ENCODE measurements at places on chromosomes 1 and 21.

GRCh38 chr1:7284839-7285435 lies 486.2 kb upstream of the VAMP3 start:
- DNase-seq, result no peak

GRCh38 chr21:14054682-14055081 lies 156.1 kb downstream of the LIPI start:
- DNase-seq, result no peak

DNA sequence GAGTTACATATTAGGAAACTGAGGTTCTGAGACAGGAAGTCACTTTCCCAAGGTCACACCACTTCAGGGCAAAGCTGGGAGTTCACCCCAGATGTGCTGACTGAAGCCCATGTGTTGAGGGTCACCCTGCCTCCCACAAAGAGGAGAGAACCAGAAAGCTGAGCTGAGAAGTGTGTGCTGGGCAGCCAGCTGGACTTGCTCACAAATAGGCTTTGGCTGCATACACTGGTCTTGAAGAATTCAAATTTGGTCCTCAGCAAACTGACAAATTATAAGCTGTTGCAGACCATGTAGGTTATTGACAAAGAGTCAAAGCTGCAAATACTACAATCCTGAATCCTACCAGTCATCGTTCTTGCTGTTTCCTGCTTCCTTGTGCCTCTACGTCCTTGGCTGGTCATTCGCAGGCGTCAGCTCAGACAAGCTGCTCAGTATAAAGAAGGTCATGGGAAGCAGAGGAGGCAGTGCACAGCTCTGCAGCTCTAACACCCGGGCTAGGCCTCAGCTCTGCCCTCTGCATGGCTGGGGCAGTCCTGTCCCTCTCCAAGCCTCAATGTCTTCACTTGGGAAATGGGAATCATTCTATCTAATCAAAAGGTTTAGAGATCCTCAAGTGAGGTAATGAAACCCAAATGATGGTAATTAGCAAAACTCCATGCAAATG lies 40.0 kb downstream of the CDCP2 start:
- DNase-seq, result no peak

- no peak for DNase-seq
These were observed 40.6 kb upstream of the TSNAX start for GRCh38 chr1:231487910-231488309.

DNA sequence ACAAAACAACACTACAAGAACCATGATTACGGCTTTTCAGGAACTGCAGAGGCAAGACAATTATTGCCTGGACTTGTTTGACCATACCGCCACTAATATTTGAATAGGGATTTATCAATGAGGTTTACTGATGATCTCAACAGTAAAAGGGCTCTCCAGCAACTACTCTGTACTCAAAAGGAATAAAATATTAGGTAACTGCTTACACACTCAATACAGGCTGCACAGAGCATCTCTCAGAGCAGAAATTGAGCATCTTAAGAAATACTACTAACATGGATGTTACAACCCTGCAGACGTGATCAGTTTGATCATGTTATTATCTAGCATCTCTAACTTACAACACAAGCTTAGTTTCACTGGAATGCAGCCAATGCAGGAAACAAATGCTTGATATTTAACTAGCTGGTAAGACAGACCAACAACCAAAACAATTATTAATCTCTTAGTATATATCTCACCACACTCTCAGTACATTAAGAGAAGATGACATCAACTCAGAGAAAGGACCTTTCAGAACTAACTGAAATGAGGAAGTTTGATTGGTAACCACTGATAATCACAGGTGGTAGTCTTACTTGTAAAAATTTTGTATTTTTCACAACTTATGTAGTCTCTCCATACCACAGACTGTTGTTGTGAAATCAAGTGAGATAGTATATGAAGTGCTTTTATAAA lies 52.2 kb downstream of the PUM1 start:
- peak; percentile 31 for DNase-seq

DNA sequence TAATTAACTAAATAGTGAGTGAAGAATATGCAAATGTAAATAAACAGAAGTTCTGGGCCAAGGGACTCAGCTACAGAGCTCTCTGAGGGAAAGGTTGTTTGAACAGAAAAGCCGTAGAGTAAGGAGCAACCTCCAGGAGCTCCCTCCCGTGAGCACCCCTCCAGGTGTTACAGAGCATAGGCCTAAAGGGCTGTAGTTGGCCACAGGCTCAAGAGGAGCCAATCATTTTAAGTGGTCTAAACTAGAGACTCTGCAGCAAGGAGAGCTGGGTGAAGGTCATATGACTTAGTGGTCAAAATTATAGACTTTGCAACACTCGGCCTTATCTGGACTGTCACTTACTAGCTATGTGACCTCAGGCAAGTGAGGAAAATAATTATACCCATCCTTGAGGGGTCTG lies 19.1 kb upstream of the RXRG start:
- no peak for DNase-seq

GRCh38 chr1:216178281-216178680 lies 245.0 kb downstream of the USH2A start:
- DNase-seq, result no peak

GRCh38 chr1:1185101-1185765 lies 11.6 kb downstream of the TTLL10 start:
- DNase-seq, result no peak

DNA sequence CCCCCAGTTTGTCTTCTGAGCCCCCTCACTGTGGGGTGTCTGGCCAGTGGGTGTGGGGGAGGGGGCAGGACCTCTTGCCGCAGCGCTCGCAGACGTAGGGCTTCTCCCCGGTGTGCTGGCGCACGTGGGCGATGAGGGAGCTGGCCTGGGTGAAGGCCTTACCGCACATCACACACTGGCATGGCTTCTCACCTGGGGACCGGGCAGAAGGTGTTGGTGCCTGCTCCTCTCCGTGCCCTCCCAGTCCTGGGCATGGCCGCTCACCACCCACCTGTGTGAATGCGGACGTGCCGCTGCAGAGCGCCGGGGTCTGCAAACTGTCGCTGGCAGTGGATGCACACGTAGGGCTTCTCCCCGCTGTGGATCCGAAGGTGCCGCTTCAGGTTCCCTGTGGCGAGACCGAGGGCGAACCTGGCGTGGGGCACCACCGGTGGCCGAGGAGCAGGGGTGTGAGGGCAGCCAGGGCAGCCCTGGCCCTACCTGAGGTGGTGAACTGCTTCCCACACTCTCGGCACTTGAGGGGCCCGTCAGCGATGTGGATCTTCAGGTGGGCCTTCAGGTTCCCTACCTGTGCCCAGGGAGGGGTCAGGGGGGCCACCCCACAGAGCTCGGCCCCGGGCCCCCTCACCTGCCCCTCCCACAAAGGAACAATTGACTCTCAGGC lies 32.4 kb downstream of the ZBTB17 start:
- DNase-seq, result no peak

DNA sequence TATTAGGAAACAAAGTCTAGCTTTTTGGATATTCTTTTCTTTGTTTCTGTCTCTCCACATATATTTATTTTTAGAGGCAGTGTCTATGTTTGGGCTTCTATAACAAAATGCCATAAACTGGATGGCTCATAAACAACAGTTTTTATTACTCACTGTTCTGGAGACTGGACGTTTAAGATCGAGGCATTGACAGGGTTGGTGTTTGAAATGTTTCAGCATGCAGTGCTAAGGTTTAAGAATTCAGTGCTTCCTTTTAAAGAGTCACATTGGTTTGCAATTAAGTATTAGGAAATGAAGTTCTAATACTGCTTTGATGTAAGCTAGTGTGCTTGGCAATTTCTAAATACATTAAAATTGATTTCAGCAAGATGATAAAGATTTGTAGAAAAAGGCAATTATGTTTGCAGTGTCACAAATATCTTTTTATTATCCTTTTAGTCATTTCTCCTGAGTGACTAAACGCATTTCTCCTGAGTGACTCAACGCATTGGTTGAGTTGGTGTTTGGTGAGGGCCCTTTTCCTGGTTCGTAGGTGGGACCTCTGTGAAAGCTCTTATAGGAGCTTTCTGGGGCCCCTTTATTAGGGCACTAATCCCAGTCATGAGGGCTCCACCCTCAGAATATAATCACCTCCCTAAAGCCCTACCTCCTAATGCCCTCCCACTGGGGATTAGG lies 317.0 kb downstream of the USP25 start:
- no peak for DNase-seq

DNA sequence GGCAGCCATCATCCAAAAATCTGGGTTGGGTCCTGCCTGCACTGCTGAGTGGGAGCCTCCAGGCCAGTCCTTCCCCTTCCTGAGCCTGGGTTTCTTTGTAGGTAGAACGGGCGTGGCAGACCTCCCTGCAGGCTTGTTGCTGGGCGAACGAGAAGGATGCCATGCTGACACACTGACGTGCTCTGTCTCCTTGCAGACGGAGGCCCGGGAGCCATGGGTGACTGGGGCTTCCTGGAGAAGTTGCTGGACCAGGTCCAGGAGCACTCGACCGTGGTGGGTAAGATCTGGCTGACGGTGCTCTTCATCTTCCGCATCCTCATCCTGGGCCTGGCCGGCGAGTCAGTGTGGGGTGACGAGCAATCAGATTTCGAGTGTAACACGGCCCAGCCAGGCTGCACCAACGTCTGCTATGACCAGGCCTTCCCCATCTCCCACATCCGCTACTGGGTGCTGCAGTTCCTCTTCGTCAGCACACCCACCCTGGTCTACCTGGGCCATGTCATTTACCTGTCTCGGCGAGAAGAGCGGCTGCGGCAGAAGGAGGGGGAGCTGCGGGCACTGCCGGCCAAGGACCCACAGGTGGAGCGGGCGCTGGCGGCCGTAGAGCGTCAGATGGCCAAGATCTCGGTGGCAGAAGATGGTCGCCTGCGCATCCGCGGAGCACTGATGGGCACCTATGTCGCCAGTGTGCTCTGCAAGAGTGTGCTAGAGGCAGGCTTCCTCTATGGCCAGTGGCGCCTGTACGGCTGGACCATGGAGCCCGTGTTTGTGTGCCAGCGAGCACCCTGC lies 1.4 kb downstream of the GJA4 start:
- no peak for DNase-seq

- no peak for DNase-seq
These were observed 1.6 kb downstream of the HIVEP3 start for GRCh38 chr1:41917076-41917475.

GRCh38 chr1:10685808-10686403 lies 110.5 kb downstream of the CASZ1 start:
- DNase-seq, result no peak

DNA sequence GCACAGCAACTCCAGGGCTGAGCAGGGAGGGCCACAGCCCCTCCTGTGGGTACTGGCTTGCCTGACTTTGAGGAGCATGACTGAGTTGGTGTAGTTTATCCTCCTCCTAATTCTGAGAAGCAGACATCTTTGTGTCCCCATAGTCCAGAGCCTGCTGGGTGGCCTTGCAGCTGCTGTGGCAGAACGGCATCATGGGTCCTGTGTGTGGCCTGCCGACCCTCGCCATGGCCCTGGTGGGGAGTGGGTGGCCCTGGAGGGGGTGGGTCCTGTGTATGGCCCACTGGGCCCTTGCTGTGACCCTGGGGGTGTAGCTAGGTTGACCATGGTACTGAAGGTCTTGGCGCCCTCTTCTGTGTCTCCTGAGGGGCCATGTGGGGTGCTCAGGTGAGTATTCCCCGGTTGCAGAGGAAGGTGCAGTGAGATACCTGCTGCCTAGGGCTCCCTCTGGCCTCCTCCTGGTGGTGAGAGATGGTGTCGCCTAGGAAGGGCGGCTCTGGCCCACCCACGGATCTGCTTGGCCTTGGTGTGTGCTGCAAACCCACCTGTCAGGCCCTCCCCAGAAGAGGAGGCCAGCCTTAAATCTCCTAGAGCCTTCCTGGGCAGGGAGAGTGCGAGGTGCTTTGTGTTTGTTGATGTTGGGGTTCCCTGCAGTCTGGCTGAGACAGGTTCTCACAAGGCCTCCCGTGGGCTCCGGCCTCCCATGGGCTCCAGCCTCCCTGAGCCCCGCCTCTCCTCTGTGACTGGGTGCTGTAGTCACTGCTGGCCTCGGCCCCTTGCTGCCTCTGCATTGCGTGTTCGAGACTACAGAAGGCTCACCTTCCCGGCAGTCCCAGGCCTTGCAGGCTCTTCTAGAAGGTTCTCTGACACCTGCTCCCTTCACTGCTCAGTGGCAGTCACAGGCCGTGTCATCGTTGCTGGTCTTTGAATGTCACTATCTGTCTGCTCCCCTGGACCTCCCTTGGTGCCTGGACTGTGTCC lies 7.8 kb downstream of the SNAP47 start:
- DNase-seq, result no peak

DNA sequence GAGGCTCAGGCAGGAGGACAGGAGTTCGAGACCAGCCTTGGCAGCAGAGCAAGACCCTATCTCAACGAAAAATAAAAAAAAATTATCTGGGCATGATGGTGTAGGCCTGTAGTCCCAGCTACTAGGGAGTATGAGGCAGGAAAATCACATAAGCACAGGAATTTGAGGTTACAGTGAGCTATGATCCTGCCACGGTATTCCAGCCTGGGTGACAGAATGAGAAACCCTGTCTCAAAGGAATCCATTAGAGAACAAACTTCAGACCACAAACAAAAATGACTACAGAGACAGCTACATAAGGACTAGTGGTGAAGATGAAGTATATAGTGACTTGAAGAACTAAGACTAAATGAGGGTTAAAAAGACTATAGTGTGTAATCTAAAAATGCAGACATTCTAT lies 233.1 kb downstream of the RERE start:
- DNase-seq, result no peak

DNA sequence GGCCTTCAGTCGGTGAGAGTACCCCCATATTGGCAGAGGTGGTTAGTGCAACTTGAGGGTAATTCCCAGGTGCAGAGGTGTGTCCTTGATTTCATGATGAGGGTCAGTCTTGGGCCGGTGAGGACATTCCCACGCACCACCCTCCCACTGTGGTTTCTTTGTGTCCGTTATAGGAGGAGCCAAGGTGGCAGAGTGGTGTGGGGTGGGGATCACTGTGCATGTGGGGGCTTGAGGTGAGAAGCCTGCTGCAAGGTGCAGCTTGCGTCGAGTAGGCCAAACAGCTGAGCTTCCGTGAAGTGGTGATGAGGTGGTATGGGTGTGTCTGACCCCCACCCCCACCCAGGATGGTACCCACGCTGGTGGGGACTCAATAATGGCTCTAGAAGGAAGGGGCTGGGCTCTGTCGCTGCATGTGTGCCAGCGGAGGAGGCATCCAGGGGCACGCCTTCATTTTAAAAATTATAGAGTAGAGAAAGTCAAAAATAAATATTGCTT lies 6.2 kb downstream of the PTPRF start:
- DNase-seq, result no peak

- peak; percentile 33 for DNase-seq
These were observed 522.9 kb downstream of the LRRIQ3 start for GRCh38 chr1:73674945-73675561.
